Osteoblast (primary cell): ENCODE measurements at places on chromosomes 1 and 21. TPM values are rescaled to one million over a fixed set of nuclear protein-coding genes. Genes with fewer than 3 reads are reported as not detected.

The STXBP3 gene
- 63.1 and 68.4 TPM in 2 replicates for total RNA-seq

The FAM78B gene
- total RNA-seq, result 0.29 and 0.36 TPM in 2 replicates

- H3K27ac ChIP-seq, result peak overlapping the region; percentile 18
- H3K4me1 ChIP-seq, result peaks cover 9% of the 10 kb centered on the region
- peak; percentile 97 for DNase-seq
- H3K4me3 ChIP-seq, result no peak overlapping the region
- no peaks in the 10 kb centered on the region for H3K27me3 ChIP-seq
- H3K36me3 ChIP-seq, result peaks cover 21% of the 10 kb centered on the region
These were observed 6.8 kb downstream of the SMIM12 start for GRCh38 chr1:34852677-34853217.

DNA sequence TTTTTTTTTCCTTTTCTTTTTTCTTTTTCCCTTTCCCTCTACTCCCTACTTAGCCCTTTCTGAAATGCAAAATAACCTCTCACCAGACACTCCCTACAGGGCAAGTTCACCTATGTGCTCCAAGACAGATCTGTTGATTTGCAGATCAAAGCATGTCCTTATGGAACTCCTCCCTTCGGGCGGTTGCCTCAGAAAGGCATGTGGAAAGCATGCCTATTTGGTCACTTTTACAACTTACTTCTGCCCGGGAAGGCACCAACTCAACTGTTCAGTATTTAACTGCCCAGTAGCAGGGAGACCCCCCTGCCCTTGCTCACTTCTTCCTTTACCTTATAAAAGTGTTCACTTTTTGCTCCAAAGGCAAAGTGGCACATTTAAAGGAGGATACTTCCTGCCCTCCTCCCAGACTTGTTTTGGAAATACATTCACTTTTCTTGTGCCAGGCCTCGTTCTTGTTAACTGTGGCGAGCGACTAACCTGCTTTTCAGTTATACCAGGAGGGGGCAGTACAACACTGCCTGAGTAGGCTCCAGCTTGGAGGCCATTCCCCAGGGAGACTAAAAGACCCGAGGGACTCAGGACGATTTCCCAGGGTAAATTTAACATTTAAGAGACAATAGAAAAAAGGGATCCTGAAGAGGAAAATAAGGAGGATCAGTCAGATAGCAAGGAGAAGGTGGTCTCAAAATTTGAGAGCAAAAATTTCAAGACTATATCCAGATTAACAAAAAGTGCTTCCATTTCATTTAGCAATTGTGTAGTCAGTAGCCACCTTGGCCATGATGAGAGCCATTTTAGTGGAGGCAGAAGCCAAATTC lies 12.3 kb upstream of the SLAMF7 start:
- peaks cover 5% of the 10 kb centered on the region for H3K4me1 ChIP-seq
- H3K36me3 ChIP-seq, result no peaks in the 10 kb centered on the region
- H3K27ac ChIP-seq, result no peak overlapping the region
